ENCODE measurements at places on chromosomes 2 and 18.

DNA sequence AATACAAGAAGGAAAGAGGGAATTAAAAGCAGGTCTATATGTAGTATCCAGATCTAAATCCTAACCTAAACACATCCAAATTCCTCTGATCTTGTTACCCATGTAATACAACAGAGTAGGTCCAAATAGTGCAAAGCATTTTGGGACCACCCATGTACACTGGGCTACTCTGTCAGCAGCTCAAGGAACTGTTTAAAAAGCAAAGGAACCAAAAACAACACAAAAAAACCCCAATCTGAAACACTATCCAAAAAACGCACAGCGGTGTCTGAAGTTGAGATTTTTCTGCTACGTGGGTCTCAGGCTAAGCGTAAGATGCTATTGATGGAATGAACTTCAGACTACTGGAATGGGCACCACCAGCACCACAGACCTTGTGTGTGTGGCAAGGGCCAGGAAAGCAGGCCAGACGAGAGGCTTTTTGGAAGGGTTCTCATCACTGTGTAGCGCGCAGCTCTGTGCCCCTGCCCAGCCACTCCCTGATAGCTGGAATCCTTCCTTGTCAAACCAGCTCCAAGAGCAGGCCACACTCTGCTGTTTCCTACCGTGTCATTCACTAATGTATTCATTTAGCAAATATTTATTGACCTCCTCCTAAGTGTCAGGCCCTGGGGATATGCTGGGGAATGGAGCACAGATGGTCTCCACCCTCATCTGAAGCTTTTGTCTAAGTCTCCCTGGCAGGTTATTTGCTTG, 101.4 kb downstream of the COLEC12 start:
- DNase-seq = no peak

- no peak for DNase-seq
Observed at GRCh38 chr2:100814453-100814852, 5.5 kb upstream of the NPAS2 start.

DNA sequence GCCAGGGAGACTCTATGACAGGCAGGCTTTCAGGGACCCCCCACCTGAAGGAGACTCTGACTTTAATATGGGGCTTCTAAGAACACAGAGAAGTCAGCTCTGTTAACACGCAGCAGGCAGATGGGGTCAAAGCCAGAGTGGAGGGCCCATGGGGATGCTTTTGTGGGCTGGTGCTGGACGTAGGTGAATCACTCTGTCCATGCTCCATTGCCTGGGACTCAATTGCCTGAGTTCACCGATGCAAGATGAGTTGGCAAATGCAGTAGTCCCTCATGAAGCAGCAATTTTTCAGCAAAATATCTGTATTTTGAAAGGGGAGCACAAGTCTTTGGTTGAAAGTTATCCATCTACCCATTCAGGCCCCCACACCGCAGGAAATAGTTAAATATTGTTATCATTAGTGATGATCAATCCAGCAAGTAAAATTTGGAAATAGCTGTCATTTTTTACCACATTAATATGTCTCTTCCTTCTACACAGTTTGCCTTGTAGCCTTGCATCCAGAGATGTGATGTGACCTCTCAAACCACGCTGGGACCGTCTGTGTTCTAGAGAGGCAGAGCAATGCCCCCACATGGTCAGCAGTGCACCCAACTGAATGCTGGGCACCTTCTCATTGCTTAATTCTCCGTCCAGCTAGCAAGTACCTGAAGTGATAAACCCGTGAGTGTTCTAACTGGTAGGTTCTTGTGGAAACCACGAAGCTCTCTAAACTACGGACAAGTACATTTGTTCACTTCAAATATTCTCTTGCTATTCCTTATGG, 34.8 kb upstream of the FAM110C start:
- DNase-seq = no peak

DNA sequence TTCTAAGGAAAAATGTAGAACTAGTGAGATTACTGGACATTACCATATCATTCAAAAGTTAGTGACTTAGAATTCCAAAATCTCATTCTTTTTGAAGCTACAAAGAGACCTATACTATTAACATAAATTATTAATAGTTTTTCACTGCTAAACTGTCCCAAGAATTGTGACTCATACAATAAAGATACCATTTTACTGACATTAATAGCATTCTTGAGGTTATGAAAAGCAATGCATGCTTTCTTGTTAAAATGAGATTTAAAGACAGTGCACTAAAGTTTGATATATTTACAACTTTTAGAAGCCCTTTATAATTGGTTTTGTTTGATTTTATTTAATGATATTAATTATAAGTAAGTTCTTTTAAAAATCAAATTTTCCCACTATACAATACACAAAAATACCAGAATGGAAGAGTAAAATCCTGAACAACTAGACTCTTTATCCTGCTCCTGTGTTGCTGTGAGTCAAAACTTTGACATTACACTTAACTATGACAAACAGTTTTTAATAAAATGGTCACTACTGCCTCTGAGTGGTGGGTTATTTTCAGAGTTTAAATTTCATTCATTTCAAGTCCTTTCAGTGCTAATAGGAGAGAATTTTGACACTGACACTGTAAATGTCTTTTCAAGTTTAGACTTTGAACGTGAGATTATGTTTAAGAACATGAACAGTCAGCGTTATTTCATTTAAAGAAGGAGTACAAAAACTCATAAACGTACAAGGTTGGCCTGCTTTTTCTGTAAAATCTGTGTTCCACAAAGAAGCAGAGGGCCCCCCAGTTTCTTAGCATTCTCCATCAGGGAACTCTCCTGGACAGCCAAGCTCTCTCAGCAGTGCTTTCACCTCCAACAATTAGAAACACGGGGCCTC, 54.5 kb downstream of the FAM124B start:
- no peak for DNase-seq

- DNase-seq = no peak
Observed at GRCh38 chr18:44689736-44690135, 9.0 kb downstream of the SETBP1 start.

- no peak for DNase-seq
Observed at GRCh38 chr2:1707771-1708418, 36.4 kb downstream of the PXDN start.

GRCh38 chr2:42967959-42968674, 175.7 kb upstream of the HAAO start:
- no peak for DNase-seq

DNA sequence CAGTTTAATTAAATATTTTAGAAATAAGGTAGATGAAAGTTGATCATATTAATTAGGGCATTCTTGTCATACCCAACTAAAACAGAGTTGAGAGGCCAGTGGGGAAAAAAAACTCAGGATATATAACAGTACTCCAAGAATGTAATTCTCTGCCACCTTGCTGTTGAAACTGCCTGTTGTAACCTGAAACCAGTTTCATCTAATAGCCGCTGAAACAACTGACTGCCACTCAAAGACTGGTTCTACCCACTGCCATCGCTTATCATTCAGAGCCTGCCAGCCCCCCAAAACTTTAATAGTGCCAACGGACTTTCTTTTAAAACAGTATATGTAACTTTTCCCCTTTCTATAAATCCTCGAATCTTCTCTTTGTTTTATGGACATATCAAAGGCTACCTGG, 37.7 kb upstream of the FSIP2 start:
- DNase-seq = no peak

DNA sequence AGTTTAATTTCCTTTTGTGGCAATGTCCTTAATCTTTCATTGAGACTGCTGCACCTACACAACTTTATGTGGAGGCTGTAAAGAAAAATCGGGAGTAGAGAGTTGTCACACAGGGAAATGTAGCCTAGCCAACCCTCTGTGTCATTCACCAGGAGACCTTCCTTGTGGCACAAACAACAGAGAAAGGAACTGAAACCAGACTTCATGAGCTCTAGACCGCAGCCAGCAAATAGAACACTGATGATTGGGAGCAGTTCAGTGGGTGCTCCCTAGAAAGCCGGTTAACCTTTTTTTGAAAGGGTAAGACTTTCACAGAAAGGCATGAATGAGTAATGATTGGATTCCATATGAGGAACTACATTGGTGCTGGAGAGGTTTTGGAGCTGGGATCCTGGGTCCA, 1752.4 kb upstream of the CELF4 start:
- DNase-seq = no peak

DNA sequence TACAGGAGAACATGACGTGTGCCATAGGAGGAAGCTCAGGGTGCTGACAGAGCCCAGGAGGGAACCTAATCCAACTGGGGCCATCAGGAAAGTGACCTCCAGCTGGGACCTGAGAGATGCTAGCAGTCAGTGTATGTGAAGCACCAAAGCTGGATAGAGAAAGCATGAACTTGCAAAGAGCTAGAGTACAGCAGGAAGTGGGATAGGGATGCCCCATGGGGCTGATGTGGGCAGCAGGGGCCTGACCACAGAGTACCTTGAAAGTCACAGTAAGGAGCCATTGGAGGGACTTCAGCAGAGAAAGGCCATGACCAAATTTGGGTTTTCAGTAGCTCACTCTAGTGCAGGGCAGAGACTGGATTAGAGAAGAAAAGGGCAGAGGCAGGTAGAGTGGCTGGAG, 91.6 kb upstream of the TTC39C start:
- DNase-seq = no peak

- no peak for DNase-seq
Observed at GRCh38 chr2:120785228-120785966, 49.7 kb downstream of the GLI2 start.

DNA sequence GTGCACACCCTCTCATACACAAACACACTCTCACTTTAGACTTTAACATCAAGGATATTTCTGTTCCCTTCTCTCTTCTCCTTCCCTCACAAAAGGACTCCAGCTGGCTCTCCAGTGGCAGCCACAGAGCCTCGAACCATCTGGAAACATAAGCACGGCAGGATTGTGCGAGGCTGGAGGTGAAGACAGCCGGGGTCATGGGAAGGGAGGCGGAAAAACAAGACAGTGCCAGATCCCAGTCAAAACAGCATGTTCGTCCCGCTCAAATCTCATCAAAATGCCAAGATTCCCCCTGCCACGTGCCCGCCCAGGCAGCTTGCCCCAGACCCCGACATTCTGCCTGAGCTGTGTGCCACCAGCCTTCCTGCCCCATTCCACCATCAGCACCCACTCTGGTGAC, 180.3 kb downstream of the ZBTB7C start:
- DNase-seq = peak; percentile 19

- no peak for DNase-seq
Observed at GRCh38 chr2:204486805-204487204, 58.5 kb upstream of the PARD3B start.

DNA sequence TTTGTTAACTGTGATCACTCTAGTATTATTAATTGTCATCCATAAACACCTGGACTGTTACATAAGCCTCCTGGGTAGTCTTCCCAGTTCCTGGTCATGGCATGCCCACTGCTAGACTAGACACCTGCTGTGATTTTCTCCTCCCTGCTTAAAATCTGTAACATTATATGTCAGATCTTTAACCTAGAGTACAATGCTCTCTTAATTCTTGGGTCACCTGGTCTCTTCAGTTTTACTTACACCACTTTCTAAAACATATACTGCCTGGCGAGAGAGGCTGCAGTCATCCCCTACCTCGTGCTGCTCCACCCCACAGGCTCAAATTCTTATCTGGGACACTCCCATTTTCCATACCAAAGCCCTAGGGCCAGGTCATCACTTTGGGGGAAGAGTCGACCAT, 161.3 kb downstream of the CDH2 start:
- no peak for DNase-seq

DNA sequence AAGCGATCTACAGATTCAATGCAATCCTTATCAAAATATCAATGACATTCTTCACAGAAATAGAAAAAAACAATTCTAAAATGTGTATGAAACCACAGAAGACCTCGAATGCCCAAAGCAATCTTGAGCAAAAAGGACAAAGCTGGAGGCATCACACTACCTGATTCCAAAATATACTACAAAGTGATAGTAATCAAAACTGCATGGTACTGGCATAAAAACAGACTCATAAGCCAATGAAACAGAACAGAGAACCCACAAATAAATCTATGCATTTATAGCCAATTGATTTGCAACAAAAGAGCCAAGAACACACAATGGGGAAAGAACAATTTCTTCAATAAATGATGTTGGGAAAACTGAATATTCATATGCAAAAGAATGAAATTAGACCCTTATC, 99.2 kb downstream of the POLR1A start:
- DNase-seq = no peak

DNA sequence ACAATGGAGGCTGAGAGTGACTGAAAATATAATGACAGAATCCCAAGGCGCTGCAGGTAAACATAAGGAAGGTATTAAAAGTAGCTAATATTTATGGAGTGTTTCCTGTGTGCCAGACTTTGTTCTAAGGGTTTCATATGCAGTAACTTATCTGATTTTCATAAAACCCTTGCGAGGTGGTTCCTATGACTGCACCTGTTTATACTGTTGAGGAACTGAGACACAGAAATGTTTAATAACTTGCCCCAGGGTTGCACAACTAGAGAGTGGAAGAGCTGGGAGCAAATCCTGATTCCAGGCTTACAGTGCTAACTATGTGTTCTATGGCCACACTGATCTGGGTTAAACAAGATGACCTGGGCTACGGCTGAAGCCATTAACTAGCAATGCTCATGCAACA, 2.4 kb downstream of the SP110 start:
- no peak for DNase-seq

GRCh38 chr2:196315388-196316049, 144.1 kb upstream of the STK17B start:
- no peak for DNase-seq

GRCh38 chr2:38274286-38275276, 102.5 kb downstream of the ATL2 start:
- DNase-seq = peak; percentile 92

- DNase-seq = no peak
Observed at GRCh38 chr2:26957041-26957440, 13.4 kb upstream of the MAPRE3 start.

- DNase-seq = no peak
Observed at GRCh38 chr2:190098851-190099250, 36.3 kb upstream of the MSTN start.

GRCh38 chr2:162400336-162400735, 56.4 kb downstream of the GCA start:
- no peak for DNase-seq

- DNase-seq = no peak
Observed at GRCh38 chr2:28219758-28220368, 172.8 kb upstream of the FOSL2 start.

GRCh38 chr2:14816069-14817060, 183.8 kb downstream of the LRATD1 start:
- no peak for DNase-seq

DNA sequence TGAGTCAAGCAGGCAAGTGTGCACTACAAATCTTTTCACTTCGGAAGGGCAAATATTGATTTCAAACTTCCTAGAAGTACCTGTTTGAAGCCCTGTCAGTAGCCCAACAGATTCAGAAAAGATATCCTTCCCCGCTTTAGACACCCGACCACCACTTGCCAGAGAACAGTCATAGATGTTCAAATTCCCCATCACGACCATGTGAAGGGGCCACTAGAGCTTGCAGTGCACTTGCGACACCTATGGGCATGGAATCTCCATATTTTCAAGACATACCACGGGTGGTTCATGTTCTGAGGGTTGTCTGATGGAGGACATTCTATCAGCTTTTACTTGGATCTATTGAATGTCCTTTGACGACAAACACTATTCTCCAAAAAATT, 23.8 kb downstream of the GNLY start:
- DNase-seq = no peak
